Stimulated activated CD8-positive, alpha-beta memory T cell treated with anti-CD3 and anti-CD28 coated beads, Interleukin-7, amount 100 ng/mL, for 24 hours (primary cell): ENCODE measurements at places on chromosomes 4 and X.

GRCh38 chr4:4696530-4696929, 154.7 kb upstream of the STX18 start:
- no peak for DNase-seq

DNA sequence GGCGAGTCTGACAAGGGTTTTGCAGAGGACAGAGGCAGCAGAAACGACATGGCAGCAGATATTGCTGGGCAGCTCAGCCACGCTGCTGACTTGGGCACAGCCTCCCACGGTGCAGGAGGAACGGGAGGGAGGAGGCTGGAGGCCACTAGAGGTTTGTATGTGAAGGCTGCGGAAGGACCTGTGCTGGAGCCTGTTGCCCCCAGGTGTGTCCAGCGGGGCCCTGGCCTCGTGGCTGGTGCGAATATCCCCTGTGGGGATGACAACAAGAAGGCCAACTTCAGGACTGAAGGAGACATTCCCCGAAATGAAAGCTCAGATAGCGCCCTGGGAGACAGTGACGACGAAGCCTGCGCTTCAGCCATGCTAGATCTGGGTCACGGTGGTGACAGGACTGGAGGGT, 100.2 kb downstream of the FNIP2 start:
- DNase-seq, result no peak

- DNase-seq, result no peak
These were observed 14.2 kb upstream of the CPE start for GRCh38 chr4:165364452-165365080.

DNA sequence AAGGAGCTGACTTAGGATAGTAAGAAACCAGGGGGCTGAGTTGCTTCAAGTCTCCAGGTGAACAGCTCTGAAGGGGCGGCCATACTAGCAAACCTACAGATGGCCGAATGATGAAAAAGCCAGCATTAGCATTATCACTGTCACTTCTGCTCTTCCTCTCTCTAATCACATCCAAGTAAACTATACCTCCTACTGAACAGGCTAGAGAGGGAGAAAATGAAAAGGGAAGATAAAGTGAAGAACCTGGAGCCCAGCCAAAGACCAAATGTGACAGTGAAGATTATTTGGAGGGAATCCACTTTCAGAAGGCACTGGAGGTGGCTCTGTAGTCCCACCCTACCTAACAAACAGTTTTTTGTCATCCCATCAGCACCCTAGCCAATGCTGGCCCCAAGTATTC, 50.4 kb upstream of the PRPS1 start:
- DNase-seq, result no peak

GRCh38 chrX:83508526-83509253, 600 bp downstream of the POU3F4 start:
- no peak for DNase-seq

DNA sequence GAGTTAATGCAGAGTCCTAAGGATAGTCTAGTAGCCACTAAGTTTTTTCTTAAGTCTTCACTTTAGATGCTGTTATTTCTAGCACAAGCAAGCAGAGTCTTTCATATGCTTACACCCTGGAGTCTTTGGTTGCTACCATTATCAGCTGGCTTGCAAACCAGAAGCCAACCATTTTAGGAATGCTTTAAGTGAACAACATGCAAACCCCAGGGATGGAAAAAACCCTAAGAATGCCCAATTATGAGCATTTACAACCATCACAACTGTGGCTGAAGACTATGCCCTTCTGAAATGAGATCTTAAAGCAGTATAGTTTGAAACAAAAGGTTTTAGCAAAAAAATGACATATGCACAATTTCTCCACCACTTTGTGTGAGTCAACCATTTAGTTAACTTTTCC, 6.6 kb downstream of the MID1IP1 start:
- no peak for DNase-seq

GRCh38 chr4:26275281-26275680, 45.5 kb upstream of the RBPJ start:
- DNase-seq, result no peak

DNA sequence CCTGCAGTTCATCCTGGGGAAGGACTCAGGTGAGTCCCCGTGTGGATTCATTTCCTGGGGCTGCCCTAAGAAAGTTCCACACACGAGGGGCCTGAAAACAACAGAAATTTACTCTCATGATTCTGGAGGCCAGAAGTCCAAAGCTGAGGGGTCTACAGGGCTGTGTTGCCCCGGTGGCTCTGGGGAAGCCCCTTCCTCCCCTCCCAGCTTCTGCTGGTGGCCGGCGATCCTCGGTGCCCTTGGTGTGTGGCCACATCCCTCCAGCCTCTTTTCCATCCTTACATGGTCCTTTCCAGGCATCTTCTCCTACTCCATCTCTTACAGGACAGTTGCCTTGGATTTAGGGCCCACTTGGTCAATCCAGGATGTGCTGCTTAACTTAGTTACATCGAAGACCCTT, 15.1 kb downstream of the SH3BP2 start:
- DNase-seq, result no peak

DNA sequence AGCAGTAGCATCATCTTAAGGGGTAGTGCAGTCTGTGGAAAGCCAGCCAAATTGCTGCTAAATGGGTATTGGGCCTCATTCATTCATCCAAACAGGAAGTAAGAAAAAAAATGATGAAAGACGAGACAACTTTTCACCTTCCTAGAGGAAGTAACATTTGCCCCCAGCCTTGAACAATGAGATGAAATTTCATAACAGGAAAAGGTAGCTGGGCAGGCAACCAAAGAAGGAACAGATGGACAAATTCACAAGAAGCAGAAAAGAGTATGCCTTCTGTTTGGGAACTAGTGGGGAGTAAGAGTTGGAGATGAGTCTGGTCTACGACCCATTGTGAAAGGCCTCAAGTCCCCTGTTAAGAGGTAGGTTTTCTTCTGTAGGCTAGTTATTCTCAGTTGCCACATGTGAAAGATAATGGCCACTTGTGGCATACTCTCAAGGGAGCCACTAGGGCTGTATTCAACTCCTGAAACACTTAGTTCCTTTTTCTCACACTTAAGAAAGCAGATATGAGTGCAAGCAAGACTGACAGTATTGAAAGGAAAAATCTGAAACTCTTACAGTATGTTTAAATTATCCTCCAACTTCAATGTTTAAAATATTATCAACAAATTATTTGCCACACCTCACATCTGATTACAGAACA, 190.4 kb downstream of the AR start:
- DNase-seq, result no peak

- no peak for DNase-seq
These were observed 357.0 kb upstream of the AADAT start for GRCh38 chr4:170446782-170447181.

DNA sequence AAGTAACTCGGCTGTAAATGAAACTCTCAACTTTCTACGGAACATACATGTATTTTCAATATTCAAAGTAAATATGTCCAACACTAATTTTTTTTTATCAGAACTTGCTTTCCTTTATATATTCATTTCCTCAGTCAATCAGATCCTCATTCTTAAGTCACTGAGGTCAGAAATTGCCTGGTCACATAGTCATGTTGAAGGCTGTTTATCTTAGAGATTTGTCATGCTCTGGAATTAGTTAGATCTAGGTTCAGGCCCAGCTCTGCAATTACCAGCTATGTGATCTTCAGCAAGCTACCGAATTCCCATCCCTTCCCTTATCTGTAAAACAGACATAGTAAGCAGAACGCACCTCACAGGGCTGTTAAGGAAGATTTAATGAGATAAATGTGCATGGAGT, 228.8 kb downstream of the SPCS3 start:
- DNase-seq, result no peak

- no peak for DNase-seq
These were observed 4.2 kb downstream of the TMSB4X start for GRCh38 chrX:12979026-12979607.

DNA sequence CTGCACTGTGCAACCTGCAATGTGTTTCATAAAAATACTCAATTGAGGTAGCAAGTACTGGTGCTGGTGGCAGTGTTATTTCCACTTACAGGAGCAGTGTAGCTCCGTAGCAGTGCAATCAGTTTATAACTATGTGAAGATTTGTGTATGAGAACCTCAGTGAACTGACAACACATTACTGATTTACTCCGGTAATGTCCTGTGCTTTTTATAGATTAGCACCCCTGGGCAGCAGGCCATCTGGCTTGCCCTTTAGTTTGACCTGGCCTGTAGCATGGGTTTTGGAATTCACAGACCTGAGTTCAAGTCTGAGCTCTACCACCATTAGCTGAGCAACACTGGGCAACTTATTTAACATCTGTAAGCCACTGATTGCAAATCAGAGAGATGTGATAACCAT, 78.6 kb upstream of the GBA3 start:
- no peak for DNase-seq

GRCh38 chr4:110666030-110666429, 43.2 kb upstream of the PITX2 start:
- DNase-seq, result no peak

DNA sequence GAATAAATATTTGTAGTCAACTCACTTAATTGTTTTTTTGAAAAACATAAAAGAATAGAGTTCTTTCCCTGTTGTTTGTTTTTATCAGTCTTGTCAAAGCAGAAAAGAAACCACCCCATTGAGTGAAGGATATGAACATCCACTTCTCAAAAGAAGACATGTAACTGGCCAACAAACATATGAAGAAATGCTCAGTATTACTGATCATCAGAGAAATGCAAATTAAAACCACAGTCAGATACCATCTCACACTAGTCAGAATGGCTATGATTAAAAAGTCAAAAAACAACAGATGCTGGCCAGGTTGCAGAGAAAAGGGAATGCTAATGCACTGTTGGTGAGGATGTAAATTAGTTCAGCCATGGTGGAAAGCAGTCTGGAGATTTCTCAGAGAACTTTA, 326.1 kb upstream of the EMCN start:
- no peak for DNase-seq

DNA sequence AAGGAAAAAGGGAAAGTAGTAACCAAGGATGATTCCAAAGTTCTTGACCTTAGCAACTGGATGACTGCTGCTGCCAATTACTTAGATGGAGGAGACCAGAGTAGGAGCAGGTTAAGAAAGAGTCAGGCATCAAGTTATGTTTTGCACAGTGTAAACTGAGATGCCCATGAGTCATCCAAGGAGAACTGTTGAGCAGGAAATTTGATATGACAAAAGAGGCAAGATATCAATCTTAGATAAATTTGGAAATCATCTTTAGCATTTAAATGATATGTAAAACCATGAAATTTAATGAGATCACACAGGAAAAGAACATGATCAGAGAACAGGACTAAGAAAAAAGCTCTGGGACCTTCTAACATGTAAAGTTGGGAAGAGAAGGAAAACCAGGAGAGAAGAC, 361.3 kb downstream of the OPHN1 start:
- no peak for DNase-seq

DNA sequence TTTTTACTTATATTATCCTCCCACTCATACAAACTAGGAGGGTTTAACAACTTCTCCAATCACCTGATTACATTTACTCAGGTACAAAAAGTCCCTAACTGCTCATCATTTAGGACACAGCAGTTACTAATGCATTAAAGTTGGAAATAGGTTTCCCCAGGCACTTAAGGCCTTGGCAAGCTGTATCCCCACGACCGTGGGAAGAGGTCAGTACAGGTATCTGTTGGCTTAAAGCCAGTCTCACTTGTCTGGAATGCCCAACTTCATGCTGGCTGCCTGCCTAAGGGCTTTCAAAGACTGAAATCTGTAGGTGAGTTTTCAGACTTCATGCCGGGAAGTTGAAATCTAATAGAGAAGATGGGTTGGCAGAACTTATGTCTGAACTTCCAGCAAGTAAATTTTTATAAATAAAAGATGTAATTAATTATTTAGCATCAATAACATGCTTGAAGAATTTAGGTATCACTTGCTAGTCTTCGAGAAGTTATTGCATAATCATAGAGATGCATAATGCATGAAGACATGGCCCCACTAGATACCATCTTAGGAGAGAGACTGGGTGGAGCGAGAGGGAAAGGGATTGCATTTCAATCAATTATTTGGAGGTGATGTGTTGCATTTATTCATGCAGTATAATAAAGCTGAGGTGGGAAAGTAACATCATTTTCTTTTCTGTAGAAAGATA, 54.2 kb downstream of the SCD5 start:
- no peak for DNase-seq

DNA sequence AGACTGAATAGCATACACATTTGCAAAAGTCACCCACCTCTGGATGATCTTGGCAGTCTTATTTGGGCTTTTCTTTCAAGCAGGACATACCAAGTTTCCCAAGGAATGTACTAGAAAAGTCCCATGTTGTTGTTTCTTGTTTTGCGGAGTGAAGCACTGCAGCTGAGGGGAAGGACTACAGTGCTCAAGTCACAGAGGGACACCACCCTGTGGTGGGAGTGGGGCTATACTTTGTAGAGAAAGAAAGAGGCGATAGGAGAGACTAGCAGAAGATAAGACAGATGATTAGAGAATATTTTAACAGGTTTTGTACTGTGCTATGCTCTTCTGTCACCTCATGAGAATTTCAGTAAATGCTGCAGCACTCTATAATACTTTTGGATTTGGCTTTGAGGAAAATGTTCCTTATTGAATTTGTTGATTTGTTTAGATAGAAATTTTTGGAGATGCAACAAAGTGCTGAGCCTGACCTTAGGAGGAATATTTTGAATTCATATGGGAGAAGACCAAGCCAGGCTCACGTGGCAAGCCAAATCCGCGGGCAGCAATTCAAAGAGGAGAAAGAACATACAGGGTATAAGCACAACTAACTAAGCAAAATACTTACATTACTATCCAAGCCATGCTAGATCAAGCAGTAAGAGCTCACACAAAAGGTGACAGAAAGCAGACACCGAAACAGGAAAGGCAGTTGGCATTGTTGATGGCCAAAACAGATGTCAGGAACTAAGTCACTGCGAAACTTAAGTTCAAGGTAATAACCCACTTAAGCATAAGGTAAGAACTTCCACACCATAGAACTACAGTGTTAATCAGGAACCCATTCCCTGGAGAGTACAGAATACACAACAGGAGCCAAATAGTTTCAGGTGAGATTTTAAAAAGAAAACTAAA, 280.3 kb upstream of the INTU start:
- DNase-seq, result no peak

DNA sequence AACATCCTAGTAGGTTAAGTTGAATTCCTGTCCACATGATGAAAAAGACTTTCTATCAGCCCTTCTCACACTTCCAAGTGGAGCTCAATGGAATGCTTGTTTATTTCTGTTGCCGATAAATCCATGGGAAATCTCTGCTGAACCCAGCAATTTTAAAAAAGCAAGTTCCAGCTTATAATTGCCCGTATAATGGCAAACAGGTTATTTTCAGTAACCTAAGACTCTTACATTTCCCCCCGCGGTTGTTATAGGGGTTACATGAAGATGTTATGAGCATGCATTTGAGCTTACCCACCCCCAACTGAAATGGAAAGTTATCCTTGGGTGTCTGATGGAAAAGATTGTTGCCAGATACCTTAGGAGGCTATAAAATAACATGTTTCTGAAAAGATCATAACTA, 136.2 kb downstream of the PALLD start:
- DNase-seq, result no peak

DNA sequence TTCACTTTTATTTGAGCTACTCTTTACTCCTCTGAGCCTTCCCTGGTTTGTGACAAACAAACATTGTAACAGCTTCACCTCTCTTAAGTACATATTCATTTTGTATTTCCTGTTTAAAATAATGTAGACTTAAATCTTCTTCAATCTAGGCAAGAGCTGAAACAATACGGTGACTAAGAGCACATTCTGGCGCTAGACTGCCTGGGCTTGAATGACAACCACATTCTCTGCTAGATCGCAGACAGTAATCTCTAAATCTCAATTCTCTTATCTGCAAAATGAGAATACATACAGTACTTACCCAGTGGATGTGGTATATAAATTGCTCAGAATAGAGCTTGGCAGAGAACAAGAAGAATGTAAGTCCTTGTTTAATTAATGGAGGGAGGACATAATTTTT, 144.8 kb downstream of the ARAP2 start:
- no peak for DNase-seq

GRCh38 chr4:20338841-20339240, 87.1 kb downstream of the SLIT2 start:
- DNase-seq, result no peak

- DNase-seq, result no peak
These were observed 60.4 kb downstream of the MCF2 start for GRCh38 chrX:139647597-139647996.
